Pancreas (tissue), 10 donors: ENCODE measurements at places on chromosomes 5 and 9. TPM values are rescaled to one million over a fixed set of nuclear protein-coding genes. Genes with fewer than 3 reads are reported as not detected.

LECT2 gene
- total RNA-seq, result not detected

CATSPER3 gene
- total RNA-seq, result 0.39 TPM

ABO gene
- total RNA-seq, result 5.0 TPM

LTC4S gene
- total RNA-seq, result 1.1 TPM

PRSS3 gene
- 819 TPM for total RNA-seq

DNM1 gene
- 6.3 TPM for total RNA-seq

ENTPD8 gene
- total RNA-seq, result 0.98 TPM

RNF180 gene
- 7.2 TPM for total RNA-seq

PCDHGB5 gene
- total RNA-seq, result 6.0 TPM

PTGES gene
- total RNA-seq, result 0.19 TPM

GNAQ gene
- 18.3 TPM for total RNA-seq

SLC6A19 gene
- 0.37 TPM for total RNA-seq

PCDHGA11 gene
- 1.2 TPM for total RNA-seq

C9orf43 gene
- 0.52 TPM for total RNA-seq

GCNT4 gene
- 2.9 TPM for total RNA-seq

PDGFRB gene
- 48.6 TPM for total RNA-seq

AGXT2 gene
- not detected for total RNA-seq

IFNA2 gene
- not detected for total RNA-seq

MZB1 gene
- not detected for total RNA-seq

CARD6 gene
- total RNA-seq, result 1.7 TPM

ZNF608 gene
- 12.1 TPM for total RNA-seq

OCLN gene
- 39.9 TPM for total RNA-seq

LHX3 gene
- total RNA-seq, result not detected

FGF10 gene
- total RNA-seq, result 8.5 TPM

CNTLN gene
- total RNA-seq, result 1.8 TPM

GLRA1 gene
- 0.47 TPM for total RNA-seq

GOLGA1 gene
- total RNA-seq, result 9.8 TPM

C9orf50 gene
- not detected for total RNA-seq

ANKRD20A1 gene
- total RNA-seq, result 4.4 TPM

SLC34A3 gene
- total RNA-seq, result not detected

AKNA gene
- 5.6 TPM for total RNA-seq

SPATA6L gene
- total RNA-seq, result 8.2 TPM

IFNA13 gene
- total RNA-seq, result not detected

PIGO gene
- 16.9 TPM for total RNA-seq

SPATA31E1 gene
- not detected for total RNA-seq

FBXL7 gene
- total RNA-seq, result 1.4 TPM

FBP1 gene
- 30.8 TPM for total RNA-seq

SEMA4D gene
- total RNA-seq, result 29.7 TPM

SH3TC2 gene
- total RNA-seq, result 0.06 TPM

PFN3 gene
- not detected for total RNA-seq

RNF208 gene
- total RNA-seq, result 3.3 TPM

CYLC2 gene
- not detected for total RNA-seq
